Activated naive CD8-positive, alpha-beta T cell treated with anti-CD3 and anti-CD28 coated beads for 36 hours (primary cell): ENCODE measurements at places on chromosomes 1 and 21.
A peak's percentile ranks its signal among the peaks of the same experiment; 100 is the strongest.

GRCh38 chr1:213690341-213690917 lies 297.3 kb upstream of the PROX1 start:
- DNase-seq = no peak

DNA sequence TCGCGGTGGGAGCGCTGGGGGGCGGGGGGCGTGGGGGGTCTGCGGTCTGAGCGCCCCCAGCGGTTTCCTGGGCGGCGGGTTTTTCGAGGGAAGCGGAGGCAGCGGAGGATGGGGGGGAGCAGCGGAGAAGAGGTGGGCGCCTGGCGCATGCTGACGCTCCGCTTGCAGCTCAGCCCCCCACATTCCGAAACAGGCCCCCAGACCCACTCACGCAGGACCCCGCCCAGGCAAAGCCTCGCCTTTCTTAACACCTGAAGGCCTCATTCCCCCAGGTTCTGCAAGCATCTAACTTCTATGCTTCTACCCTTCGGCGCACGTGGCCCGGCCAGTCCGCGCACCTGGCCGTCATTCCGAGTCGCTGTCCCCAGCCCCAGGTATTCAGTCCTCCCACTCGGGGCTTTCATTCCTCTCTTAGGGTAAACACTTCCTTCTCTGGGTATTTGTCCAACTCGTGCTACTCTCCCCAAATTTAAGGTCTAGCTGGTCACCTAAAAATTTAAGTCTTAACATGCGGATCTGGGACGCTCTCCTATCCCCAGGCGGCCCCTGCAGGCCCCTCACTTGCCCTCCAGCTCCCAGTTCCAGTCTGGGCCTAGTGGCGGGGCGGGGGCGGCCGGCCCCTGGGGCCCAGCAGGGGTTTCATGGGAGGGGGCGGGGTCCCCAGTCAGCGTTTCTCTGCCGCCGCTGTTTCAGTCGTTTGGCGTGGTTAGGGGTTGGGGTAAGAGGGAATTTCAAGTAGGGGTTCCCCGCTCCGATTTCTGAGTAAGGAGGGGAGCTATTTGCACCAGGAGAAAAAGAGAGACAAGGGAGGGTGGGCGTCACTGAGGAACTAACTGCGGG lies 2.8 kb upstream of the ZBTB7B start:
- peak; percentile 77 for DNase-seq

DNA sequence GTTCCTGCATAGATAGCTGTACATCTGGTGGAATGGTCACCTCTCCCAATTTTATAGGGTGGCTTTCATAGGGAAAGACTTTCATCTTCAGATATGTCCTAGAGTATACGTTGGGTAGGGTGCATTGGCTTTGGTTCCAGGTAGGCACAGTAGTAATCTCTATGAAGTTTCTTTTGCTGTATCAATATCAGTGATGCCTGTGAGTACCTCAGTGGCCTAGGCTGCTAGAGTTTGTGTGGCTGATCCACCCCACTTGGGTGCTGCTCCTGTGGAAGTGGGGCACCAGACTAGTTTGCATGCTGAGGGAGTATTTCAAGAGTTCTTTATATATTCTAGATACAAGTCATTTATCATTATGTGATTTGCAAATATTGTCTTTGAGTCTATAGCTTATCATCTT lies 370.5 kb upstream of the VAMP3 start:
- DNase-seq = no peak

DNA sequence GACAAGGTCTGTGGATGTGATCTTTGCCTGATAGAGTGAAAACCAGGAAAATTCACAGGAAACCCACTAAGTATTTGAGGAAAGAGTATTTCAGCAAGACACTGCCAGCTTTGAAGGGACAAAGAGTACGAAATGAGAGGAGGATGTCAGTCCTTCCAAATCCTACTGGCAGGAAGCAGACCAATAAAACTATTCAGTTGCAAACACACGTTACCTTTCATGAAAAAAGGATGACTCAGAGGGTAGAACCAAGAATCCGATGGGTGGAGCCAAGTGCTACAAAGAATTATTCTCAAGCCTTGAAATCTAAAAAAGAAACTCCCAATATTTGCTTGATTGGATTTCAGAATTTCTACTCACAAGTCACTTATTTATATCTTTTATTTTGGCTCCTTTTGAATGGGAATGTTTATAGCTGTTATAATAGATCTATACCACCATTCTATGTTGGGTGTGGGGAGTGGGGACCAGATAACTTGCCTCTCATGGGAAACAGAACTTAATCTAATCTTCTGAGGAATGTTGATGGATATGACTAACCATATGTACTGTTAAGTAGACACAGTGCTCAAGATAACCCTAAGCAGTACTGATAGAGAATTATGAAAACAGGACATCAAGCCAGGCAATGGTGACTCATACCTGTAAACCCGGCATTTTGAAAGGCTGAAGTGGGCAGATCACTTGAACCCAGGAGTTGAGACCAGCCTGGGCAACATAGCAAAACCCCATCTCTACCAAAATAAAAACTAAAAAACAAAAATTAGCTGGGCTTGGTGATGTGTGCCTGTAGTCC lies 19.3 kb upstream of the HEATR1 start:
- no peak for DNase-seq

DNA sequence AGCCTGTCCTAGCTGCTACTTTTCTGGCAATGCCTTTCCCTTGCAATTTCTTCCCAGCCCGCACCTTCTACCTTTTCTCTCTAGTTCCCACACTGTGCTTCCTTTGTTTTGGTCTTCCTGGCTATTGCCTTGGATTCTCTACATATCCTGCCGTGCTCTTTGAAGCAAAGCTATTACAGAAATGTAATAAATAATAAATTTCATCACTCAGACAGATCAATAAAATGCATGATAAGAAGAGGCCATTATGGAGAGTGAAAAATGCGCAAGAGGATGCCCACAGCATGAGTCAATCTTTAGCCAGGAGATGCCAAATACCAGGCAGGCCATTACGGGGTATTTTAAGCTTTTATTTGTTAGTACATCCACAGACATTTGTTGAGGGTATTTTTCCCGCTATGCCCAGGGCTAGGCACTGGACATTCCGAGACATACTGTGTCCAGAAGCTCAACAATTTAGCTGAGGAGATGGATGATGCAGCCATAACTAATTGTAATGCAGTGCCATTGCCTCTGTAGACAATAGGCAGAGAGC lies 163.6 kb downstream of the ST6GALNAC3 start:
- no peak for DNase-seq

- DNase-seq = no peak
Measured at GRCh38 chr1:39266269-39266668, 61.8 kb downstream of the MACF1 start.

- no peak for DNase-seq
Measured at GRCh38 chr1:30928171-30928570, 19.6 kb upstream of the SDC3 start.

DNA sequence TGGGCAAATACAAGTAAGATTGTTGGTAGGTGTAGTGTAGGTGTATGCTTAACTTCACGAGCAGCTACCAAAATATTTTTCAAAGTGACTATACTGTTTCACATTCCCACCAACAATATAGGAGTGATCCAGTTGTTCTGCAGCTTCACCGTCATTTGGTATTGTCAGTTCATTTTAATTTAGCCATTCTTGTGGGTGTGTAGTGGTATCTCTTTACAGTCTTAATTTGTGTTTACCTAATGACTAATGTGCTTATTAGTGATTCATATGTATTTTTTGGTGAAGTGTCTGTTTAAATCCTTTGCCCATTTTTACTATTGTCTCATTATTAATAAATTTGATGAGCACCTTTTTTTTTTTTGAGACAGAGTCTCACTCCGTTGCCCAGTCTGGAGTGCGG lies 35.4 kb downstream of the RCSD1 start:
- DNase-seq = no peak

- no peak for DNase-seq
Measured at GRCh38 chr1:52182874-52183400, 41.0 kb downstream of the ZFYVE9 start.

DNA sequence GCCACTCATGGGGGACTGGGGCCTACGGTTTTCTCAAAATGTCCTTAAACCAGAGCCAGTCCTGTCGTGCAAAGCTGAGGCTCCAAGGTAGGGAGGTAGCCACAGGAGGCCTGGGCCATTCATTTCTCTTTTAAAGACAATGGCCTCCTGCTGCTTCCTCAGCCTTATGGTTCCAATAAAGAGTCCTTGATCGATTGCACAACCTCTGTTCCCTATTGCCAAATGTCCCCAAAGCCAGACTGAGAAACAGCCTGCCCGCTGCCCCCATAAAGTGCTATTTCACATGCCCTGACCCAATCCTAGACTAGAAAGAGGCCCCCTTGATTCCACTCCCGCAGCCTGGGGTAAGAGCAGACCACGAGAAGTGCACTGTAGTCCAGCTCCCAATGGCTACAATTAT lies 166.7 kb downstream of the CLIC6 start:
- DNase-seq = no peak

- no peak for DNase-seq
Measured at GRCh38 chr1:227388214-227389168, 70.2 kb upstream of the CDC42BPA start.

DNA sequence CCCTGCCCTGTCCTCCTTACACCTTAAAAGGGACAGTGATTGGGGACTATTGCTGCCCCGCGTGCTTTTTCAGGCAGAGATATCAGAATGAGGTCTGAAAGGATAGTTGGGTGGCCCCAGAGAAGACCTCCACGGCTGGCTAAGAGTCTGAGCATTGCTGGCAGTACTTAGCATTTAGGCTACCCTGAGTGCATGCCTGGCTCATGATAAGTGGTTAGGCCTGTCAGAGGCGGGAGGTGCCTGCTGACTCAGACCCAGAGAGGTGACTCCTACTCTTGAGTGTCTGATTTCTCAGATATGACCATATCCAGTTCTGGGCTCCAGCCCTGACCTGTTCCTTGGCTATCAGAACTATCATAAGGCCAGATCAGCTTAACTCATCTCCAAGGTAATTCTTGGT lies 213.7 kb downstream of the PBX1 start:
- no peak for DNase-seq

- DNase-seq = no peak
Measured at GRCh38 chr1:241702442-241703373, 50.6 kb downstream of the WDR64 start.

- no peak for DNase-seq
Measured at GRCh38 chr1:183810121-183810520, 5.2 kb downstream of the RGL1 start.

DNA sequence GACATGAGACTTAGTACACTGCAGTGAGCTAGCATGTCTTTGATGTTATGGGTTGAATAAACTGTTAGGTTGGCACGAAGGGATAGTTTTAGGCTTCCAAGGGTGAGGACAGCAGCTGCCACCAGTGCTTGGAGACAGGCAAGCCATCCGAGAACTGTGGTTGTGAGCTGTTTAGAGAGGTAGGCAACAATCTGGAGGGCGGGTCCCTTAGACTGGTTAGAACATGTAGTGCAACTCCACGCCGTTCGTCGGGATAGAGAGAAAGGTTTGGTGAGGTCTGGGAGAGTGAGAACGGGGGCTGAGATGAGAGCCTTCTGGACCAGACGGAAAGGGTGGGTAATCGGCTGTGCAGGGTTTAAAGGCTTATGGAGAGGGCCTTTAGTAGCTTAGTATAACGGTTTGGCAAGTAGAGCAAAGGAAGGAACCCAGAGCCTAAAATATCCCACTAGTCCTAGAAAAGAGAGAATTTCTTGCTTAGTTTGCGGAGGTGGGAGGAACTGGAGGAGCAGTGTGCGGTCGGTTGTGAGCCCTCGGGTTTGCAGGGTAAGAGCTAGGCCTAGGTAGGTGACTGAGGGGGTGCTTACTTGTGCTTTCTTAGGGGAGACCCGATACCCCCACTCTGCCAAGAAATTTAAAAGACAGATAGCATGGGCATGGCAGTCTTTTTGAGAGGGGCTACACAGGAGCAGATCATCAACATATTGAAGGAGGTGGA lies 72.8 kb downstream of the CNST start:
- no peak for DNase-seq

- peak; percentile 7 for DNase-seq
Measured at GRCh38 chr1:150186789-150187559, 37.3 kb downstream of the PLEKHO1 start.

GRCh38 chr21:44520326-44521300 lies 19.4 kb downstream of the KRTAP10-1 start:
- no peak for DNase-seq

DNA sequence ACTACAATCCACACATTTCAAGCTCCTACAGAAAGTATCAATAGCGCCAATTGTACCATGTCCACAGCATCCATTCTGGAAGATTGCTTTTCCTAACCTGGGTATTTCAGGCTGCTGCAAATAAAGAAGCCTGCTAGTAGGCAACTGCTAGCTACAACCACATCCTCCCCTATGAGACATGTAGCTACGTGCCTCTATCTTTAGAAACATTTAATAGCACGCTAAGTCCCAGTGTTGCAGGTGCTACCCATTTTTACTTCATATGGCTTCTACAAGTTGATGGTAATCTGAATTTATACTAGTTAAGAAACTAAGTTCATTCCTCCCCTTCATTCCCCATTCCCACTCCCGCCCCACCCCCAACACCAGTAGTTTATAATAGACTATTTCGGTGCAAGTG lies 7.4 kb upstream of the AMPD1 start:
- DNase-seq = no peak

DNA sequence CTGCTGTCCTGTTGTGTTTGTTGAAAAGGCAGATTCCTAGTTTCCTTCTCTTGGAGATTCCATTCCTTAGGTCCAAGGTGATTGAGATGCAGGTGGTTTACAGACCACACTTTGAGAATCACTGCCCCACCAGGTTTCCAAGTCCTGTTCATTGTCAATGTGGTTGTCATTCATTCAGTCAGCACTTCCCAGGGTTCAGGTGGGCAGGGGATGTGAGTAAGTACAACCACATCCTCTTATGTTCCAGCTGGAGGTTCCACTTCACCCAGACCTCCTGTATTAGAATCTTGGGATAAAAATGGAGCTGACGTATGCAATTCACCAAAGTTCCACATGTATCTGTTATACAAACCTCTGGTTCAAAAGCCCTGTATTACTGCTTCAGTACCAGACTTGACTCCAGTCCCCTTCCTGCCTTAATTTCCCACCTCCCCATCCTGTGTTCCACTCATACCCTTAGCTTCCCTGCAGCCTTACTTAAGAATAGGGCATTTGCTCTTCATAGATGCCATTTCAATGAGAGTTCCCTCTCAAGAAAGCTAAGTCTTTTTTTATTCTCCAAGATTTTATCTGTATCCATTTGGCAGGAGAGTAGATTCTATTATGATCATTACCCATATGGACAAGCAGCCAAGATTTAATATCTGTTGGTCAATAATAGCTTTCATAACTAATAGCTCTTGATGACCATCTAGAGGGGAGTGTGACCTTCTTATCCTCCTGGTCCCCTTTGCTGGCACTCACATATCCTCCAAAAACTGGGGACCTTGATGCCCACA lies 46.0 kb upstream of the CAMK1G start:
- no peak for DNase-seq

DNA sequence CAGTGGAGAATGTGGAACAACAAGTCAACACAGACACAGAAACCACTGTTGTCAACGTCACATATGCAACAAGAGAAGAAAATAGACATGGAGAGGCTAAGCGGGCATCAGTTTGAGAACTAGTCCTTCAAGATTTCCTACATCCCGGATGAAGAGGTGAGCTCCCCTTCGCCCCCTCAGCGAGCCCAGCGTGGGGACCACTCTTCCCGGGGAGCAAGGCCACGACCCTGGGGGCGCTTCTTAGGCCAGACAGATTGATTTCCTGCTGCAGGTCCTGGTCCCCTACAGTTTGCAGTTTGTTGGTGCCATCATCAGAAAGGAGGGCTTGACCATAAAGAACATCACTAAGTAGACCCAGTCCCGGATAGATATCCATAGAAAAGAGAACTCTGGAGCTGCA lies 113.0 kb downstream of the NBPF12 start:
- no peak for DNase-seq

GRCh38 chr1:219927956-219928790 lies at the start of gene SLC30A10:
Gene SLC30A10 (minus strand): TSS chr1:219928557. CDS start chr1:219928440, 117 bp downstream.
- peak; percentile 12 for DNase-seq
